Astrocyte of the spinal cord (primary cell): ENCODE measurements at places on chromosomes 1 and 21.

GRCh38 chr1:15524283-15525049 is 451 bp upstream of the CASP9 start:
- DNase-seq, result peak; percentile 99

DNA sequence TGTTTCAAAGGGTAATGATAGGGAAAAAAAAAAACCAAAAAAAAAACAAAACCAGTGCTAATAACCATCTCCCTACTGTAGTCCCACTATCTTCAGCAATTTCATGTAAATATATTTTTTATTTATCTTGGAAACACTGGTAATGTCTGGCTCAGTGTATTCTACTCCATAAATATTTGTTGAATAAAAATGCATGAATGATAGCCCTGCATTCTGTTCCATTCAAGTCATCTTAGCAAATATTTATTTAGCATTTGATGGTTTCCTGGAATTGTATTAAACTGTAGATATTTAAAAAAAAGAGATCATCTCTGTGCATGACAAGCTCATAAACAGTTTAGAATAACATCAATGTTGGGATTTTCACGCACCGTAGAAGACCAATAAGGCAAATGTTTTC is 24.2 kb downstream of the IL23R start:
- no peak for DNase-seq

- DNase-seq, result no peak
These were observed 36.4 kb downstream of the SLC2A7 start for GRCh38 chr1:8989821-8990220.

- DNase-seq, result peak; percentile 18
These were observed 22.9 kb upstream of the RALGPS2 start for GRCh38 chr1:178702146-178702545.

DNA sequence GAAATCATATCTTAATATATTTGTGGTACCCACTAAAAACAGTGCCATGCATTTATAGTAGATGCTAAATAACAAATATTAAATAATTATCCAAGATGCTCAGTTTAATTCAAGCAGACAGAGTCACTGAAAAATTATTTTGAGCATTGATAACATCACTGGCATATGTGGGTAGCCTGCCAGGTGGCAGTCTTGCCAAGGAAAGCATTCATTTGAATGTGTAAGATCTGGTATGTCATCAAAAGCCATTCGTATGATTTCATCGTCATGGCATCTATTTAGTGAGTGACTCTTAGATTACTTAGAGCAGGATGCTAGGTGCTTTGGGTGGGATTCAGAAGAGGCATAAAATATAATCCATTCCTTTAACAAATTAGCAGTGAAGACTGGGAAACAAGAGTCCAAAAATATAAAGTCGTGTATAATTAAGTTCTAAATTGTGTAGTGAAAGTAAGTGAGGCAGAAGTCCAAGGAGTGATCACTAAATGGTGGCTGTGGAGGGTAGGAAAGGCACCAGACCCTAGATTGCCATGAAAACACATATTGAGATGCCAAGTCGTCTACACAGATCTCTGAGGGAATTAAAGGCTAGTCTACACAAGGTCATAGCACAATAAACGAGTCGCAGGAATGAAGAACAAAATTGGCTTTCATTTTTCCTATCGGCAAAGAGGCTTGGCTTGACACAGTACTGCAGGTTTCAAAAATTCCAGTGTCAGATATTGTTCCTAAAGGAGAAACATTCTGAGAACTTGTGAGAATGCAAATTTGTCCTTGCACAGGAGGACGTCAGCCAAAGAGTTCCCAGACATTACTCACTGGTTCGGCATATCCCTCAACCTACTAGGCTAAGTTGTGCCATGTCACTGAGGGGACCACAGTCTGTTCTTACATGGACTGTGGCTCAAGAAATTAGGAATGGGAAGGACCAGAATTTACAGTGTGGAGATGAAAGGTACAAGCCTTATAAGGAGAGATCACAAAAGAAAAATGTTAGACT is 130.8 kb downstream of the LYPLAL1 start:
- DNase-seq, result peak; percentile 67

- no peak for DNase-seq
These were observed 83.5 kb downstream of the TOMM20 start for GRCh38 chr1:235045034-235045690.

GRCh38 chr21:36544545-36544944 is 64.6 kb upstream of the CLDN14 start:
- no peak for DNase-seq

GRCh38 chr1:95230256-95230655 is 3.8 kb upstream of the RWDD3 start:
- DNase-seq, result no peak

- no peak for DNase-seq
These were observed 104.6 kb downstream of the PLXNA2 start for GRCh38 chr1:208139434-208140045.

DNA sequence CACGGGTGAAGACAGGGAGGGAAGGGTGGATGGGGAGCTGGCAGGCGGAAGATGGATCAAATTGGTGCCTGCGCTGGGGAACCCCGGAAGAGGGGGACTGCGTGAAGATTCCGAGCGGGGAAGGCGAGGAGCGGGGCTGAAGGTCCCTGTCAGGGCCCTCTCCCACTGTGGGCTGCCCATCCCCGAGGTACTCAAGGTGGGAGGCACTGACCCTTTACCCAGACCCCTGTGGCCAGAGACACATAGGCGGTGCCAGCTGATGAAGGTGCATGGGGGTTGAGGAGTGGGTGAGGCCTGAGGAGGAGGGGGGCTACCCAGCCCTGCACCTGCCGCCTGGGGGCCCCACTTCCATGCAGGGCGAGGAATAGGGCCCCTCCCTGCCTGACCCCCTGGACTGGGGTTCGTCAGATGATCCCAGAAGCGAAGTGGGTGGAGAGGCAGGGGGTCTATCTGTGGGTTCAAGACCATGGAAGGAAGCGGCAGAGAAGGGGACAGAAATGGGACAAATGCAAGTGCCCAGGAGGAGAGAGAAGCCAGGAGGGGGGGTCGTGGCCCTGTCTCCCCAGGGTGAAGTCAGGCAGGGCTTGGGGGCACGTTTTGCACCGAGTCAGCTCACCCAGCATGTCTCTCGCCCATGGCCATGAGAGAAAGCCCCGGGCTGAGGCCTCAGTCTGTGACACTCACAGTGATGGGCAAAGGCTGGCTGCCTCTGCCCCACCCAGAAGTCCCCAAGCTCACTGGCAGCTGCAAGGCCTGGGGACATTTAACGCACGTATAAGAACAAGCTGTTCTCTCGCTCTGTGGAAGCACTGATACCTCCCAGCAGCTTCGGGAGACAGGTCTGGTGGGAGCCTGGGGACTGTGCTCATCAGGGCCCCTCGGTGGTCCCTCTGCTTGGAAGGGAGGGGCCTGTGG is 7.0 kb upstream of the MMEL1 start:
- DNase-seq, result no peak

- DNase-seq, result no peak
These were observed 68.3 kb downstream of the CLIC6 start for GRCh38 chr21:34737115-34737514.

DNA sequence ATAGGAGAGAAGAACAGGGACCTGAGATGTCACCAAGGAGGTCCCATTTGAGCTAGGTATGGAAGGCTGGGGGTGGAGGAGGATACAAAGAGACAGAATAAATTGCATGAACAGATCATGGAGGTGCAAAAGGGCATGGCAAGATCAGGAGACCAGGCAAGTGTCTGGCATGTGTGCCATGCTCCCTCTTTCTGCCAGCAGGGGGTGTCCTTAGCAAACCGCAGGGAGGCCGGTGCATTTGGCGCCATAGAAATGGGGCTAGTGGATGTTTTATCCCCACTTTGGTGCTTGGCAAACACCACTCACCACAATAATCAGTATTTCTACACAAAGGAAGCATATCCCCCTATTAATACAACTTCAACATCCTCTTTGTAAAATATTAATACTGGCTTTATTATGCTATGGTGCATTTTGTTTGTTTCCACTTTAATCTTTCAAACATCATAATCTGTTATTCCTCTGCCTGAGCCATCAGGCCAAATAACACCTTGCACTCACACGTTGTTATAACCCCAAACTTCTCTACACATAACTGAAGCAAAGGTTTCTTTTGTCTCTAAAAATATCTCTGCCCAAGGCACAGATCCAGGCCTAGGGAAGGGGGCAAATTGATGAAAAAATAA is 25.9 kb downstream of the S100A6 start:
- peak; percentile 25 for DNase-seq

- DNase-seq, result no peak
These were observed 69.5 kb downstream of the MAN1C1 start for GRCh38 chr1:25685938-25686665.

- no peak for DNase-seq
These were observed 20.0 kb upstream of the MAPKAPK2 start for GRCh38 chr1:206664740-206665139.

DNA sequence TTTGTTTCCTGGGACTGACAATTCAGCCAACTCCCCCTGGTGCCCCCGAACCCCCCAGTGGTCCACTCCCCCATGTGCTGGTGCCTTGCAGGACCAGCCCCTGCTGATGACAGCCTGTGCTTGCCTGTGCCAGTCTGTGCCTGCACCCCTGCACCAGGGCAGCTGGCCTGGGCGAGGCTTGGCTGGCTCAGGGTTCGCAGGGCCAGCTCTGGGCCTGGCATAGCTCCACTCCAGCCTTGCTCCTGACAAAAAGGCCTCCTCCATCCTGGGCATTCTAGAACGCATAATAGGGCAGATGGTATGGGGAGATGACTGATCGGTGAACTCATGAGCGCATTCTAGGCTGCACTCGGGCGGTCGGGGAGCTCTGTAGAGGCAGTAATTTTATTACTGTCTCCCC is 5.4 kb downstream of the CNTN2 start:
- DNase-seq, result no peak

DNA sequence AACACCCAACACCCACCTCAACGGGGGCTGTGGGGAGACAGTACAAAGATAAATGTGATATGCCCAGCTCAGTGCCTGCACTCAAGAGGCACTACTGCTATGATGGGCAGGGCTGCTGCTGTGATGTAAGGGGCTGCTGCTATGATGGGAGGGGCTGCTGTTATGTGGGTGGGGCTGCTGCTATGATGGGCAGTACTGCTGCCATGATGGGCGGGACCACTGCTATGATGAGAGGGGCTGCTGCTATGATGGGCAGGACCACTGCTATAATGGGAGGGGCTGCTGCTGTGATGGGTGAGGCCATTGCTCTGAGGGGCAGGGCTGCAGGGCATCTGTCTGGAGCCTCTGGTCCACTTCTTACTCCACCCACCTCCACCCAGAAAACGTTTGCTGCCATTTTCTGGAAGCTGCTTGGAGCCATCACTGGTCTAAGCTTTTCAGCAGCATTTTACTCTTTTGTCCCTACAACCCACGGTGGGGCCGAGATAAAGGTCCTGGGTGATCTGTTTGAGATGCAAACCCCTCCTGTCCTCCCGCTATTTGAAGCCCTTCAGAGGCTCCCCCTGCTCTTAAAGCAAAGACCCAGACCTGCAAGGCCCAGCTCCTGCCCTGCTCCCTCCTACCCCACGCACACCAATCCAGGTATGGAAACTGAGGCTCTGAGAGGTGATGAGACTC is 656.9 kb downstream of the PTPRU start:
- DNase-seq, result no peak

DNA sequence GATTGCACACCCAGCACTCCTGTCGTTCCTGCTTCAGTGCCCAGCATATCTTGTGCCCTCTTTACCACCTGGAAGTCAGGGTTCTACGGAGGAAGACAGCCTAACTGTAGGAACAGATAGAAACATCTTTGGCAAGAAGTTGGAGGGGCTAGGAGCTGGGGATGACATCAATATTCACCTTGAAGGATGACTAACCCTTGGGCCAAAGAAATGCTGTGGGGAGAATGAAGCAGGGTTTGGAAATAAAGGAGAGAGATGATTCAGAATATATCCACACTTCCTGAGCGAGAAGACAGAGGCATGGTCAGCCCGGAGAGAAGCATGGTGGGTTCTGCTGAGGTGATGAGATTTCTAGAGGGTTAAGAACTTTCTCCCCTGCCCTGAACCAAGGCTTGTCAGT is 4.6 kb upstream of the NKAIN1 start:
- DNase-seq, result no peak

DNA sequence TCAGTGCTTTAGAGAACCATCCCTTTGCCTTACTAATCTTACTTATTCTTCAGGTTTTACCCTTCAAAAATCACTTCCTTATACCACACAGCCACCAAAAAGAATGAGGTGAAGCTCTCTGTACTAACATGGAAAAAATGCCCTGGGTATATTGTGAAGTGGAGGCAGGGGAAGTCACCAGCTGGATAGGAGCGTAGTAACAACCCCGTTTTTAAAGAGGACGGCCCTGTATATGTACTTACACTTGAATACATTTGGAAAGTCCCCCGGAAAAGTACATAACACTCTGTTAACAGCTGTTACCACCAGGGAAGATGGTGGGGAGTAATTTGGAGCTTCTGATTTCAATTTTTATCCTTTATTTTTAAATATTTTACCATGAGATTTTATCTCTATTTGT is 28.2 kb upstream of the KHDRBS1 start:
- DNase-seq, result no peak

DNA sequence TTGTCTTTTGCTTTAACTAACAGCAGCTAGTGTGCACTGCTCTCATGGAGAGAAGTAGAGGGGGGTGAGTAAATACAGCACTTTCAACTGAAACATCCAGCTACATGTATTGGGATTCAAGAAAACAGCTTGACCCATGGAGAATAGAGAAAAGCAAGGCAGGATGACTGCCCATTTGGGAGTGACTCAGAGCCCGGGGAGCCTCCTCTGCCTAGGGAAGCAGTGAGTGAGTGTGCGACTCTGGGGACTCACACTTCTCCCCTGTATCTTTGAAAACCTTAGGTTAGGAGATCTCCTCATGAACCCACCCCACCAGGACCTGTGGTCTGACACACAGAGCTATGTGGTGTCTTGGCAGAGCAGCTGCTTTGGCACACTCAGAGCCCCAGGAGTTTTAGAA is 82.0 kb upstream of the PTGFR start:
- DNase-seq, result peak; percentile 29

DNA sequence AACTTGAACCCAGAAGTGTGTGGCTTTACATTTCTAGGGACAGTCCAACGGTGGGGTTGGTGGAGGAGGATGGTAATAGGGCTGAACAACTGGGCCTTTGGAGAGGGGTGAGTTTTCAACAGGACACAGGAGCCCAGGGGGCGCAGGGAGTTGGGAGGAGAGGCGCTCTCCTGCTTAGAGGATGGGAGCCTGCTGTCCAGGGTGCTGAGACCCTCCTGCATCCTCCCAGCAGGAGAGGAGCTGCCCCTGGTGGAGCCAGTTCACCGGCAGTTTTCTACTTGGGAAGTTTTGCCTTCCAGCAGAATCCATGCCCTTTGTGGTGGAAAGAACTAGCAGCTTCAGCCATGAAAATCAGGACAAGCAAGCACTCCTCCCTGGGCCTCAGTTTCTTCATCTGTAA is 8.6 kb downstream of the KCNC4 start:
- DNase-seq, result no peak
